Hippocampal formation (tissue), 2 donors: ENCODE measurements at places on chromosomes 1 and 21.

DNA sequence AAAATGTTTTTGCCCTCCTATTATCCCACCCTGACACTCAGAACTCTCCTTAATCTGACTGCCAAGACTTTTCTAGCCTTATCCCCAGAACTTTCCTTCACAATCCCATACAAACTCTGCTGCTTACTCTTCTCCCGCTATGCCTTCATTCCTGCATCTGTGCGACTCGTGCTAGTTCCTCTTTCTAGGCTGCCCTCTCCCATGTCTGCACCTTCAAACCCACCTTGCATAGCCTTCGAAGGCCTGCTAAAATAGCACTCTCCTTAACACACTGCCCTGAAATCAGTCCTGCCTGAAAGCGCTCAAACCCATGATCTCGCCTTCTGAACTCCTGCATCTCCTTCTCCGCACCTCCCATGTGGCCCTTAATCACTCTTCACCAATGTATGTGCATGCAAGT, 2.5 kb upstream of the NCF2 start:
- no peak for DNase-seq

DNA sequence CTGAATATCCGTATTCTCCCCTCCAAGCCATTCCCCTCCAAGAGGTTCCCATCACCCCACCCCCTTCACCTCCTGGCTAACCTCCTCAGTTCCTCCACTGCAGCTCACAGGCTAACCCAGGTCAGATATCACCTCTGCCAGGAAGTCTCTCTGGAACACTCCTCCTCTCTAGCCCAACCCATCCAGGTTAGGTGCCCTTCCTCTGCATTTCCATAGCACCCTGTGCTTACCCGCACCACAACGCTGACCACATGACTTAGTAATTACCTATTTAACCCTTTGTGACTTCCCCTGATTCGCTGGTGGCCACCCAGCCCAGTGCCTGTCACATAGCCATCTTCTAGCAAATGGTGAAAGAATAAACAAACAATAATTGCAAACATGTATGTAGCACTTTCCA, 49.5 kb upstream of the IFFO2 start:
- no peak for DNase-seq

DNA sequence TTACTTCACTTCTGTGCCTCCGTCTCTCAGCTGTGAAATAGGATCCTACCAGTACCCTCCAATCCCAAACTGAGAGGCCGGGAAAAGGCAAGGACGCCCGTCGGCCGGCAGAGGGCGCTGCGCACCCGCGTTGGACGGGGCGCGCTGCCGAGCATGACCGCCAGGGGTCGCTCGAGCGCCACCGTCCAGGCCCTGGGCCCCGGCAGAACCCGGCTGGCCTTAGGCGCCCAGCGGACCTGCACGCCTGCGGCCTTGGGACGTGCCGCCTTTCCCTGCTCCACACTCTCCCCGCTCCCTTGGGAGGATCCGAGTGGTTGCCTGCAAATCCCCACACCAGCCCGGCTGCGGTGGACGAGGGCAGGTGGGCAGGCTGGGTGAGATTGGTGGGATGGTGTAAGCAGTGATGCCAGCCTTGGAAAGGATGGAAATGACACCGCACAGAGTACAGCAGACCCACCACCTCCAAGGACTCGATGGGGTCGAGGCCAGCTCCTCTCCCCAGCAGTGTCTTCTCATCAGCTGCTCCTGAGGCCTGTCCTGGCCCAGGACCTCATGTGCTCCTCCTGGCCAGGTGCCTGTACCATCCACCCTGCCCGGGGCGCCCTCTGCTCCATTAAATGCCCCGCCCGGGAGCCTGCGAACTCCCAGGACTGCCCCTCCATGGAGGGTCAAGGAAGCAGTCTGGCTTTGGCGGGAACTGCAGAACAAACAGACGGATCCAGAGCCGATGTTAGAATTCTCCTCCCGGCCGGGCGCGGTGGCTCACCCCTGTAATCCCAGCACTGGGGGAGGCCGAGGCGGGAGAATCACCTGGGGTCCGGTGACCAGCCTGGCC, 47.4 kb upstream of the LBR start:
- DNase-seq, result peak; percentile 78

DNA sequence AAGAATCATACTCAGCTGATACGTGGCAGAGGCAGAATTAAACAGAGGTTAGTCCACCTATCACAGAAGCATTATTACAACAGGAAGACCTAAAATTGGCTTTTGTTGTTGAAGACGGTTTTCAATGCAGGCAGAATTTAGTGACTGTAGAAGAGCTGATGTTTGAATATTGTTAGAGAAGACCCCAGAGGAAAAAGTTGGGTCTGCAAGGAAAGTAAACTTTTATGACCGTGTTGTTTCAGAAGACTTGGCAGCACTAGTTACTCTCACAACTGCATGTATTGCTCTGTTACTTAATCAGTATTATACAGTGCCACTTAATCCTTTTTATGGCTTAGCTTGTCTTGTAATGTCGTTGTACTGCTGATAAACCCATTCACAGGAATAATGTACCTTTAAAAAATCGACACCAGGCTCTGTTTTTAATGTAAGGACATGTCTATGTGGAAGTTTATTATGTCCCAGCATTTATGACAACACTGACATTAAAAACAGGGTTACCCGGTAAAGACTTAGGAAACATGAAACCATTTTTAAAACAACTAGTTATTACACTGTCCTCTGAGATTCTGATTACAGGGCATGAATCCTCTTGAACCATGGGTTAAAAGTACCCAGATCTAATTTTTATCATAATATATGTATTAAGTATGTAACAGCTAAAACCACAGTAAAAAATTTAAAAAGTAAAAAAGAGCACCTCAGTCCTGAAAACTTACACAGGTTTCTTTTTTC, 235.4 kb downstream of the TTLL7 start:
- DNase-seq, result no peak

- DNase-seq, result no peak
These were observed 4.9 kb downstream of the NEK7 start for GRCh38 chr1:198161718-198162090.

DNA sequence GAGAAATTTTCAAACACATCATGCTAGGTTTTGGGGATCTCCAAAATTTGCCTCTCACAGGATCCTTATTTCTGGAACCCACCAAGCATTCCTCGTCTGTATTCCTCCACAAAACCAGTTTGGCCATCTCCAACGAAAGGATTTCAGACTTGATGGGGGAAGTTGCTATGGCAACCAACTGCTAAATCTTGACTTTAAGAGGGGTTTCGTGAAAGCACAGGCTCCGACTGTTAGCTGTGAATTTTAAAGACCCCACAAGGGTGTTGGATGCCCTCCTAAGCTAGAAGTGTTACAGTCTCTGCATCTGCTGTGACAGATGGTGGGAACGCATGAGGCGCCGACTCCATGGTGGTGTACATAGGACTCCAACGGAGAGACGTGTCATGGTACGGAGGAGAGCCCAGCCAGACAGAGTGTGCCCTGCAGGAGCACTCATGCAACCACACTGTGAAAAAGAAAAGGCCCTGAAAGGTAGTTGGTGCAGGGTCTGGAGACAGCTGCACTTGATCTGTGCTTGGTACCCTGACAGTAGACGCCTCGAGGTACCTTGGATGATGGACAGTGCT, 147.1 kb downstream of the ASTN1 start:
- DNase-seq, result no peak

GRCh38 chr1:180352021-180352420, 122.0 kb downstream of the LHX4 start:
- no peak for DNase-seq

DNA sequence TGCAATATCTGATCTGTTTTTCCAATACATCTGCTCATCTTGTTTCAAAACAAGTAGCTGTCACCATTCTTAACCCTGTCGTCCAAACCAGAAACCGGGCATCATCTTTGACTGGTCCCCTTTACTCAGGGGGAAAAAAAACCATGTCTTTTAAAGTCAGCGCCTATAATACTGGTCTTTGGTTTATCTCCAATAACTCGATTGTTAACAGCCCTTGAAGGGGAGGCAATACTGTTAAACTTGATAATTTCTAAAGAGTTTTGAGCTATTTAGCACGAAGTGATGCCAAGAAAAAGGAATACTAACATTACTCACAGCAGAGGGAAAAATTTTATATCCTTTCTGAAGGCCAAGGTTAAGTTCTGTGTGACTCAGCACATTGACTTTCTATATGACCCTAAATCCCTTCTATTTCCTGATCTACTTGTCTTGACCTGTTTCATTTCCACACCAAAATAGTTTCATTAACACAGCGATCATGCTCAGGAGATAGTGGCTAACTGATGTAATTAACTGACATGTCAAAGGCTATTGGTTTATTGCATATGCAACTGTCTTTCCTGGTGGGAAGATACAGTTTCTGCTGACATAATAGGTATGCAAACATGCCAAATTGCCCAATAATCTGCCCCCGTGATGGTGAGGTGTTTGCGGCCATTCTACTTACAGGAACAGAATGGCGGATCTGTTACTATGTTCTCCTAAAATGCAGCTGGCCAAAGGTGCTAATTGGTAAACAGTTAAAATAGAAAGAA, 59.1 kb downstream of the NFIA start:
- no peak for DNase-seq

DNA sequence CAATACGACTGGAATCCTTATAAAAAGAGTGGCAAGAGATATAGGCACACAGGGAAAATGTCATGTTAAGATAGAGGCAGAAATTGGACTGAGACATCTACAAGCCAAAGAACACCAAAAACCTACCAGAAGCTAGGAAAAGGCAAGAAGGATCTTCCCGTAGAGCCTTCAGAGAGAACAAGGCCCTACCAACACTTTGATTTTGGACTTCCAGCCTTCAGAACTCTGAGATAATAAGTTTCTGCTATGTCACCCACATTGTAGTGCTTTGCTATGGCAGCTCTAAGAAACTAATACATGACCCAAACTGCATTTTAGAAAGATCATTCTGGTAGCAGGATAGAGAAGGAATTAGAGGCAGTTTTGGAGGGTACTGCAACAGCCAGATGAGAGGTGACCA, 24.1 kb upstream of the MUTYH start:
- DNase-seq, result no peak

- DNase-seq, result no peak
These were observed 270.7 kb downstream of the PAPPA2 start for GRCh38 chr1:176733661-176734060.

GRCh38 chr1:77484334-77484733, 198.1 kb downstream of the ZZZ3 start:
- no peak for DNase-seq

GRCh38 chr1:167618366-167618765, 11.7 kb upstream of the RCSD1 start:
- no peak for DNase-seq

- no peak for DNase-seq
These were observed 680.5 kb downstream of the PTPRC start for GRCh38 chr1:199319341-199319740.

DNA sequence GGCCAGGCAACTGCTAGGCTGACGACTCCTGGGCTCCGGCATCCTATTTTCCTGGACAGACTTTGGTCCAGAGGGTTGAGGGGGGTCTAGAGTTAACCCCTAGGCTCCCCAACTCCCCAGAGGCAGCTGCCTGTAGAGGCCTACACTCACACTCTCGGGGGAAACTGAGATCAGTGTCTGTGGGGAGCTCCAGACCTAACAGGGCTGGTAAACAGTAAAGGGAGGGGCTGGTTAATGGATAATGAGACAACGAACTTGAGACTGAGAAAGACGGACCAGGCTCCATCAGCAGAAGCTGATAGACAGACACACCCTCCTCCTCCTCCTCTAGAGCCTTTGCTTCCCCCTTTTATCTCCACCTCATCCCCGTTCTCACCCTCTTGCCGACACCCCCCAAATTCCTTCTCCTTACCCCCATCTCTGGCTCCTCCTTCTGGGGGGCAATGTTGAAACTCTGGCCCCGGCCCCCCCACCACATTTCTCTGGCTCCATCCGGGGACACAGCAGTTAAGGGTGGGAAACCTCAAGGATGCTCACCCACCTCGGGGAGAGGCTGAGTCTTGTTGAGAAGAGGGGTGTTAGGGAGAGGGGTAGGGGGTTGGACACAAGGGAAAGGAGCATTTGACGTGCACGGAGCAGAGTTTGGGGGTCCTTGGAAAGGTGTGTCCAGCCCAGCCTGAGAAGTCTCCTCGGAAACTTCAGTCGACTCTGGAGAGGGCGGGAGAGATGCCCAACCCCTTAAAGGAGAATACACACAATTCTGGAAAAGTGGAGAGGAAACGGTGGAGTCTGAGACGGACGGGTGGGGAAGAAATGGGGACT, at the start of gene MTMR11:
Gene MTMR11, minus strand, starts transcription at position 710 of the 822 bp plus-strand sequence. Its CDS starts 232 bp downstream, at position 478.
- no peak for DNase-seq

DNA sequence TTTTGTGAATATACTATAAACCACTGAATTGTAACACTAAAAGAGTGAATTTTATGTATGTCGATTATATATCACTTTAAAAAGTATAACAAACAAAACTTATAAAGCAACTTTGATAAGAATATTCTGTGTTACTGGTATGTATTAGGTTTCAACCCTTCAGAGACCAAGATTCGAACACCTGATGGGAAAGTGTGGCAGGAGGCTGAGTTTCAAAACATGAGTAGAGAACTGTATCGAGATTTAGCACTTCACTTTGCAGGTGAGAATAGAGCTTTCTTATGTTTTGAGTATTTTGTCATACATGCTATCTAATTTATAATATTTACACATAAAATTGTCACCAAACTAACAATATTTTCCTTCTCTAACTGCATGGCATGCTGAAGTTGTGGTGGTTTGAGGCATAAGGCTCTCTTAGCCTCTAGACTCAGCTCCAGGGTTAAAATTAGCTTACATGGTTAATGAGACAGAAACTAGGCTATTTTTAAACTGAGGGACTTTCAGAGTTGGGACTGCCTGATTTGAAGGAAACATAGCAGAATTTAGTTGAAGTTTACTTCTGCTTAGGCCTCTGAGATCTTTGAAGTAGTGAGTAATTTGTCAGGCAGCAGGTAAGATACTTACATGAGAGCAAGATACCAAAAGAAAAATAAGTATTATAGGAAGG, 48.6 kb downstream of the CEP350 start:
- DNase-seq, result no peak

DNA sequence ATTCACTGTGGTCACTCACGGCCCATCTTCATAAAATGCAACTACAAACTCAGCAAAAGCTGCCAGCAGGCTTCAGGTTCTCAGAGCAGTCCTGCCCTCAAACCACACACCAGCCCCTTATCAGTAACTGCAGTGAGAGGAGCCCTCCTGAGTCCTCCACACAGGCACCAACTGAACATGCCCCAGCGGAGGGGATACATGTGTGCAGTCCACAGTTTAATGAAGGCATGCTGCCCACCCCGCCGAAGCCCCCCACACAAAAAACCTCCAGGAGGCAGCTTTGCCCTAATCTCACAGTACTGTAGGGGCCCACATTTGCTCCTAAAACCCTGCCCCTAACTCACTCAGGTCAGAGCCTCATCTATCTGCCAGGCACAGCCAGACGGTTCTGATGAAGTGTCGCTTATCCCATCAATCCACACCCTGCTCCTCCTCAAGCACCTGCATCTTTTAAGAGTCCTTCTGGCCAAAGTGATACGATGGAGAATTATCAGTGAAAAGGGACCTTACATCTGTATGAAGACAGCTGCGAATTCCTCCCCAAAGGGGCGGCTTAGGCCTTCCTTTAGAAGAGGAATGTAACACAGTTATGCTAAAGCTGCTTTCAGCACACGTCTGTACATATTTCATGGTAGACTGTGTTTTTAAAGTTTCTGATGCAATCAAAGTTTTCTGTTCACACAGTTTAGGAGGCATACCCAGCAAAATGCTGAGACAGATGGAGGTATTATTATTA, 3.5 kb downstream of the ABCB10 start:
- DNase-seq, result no peak
